CD8-positive, alpha-beta memory T cell (primary cell): ENCODE measurements at places on chromosomes 3 and 15.

GRCh38 chr15:77537006-77537405, 95.7 kb downstream of the LINGO1 start:
- no peak for DNase-seq

GRCh38 chr3:9149566-9149965, 99.9 kb downstream of the SRGAP3 start:
- DNase-seq, result no peak

- DNase-seq, result no peak
Measured at GRCh38 chr3:188124184-188124583, 29.8 kb upstream of the LPP start.

DNA sequence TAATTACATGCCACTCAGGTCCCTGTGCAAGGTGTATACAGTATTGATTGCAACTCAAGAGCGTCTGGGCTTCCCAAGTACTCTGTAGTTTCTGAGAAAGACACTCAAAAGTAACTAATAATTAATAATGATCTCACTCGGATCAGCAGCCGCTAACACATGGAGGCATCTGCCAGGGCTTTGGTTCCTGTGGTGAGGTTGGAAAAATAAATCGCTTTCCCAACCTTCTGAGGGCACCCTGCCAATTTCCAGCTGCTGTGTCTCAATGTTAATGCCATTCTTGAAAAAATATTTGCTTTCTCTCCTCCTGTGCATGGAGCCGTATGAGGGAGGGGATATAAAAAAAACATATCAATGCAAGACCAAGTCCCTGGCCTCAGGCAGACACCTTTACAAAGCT, 116.5 kb upstream of the SLC2A2 start:
- DNase-seq, result no peak

GRCh38 chr15:41661518-41662225, 1.5 kb downstream of the MGA start:
- peak; percentile 83 for DNase-seq

DNA sequence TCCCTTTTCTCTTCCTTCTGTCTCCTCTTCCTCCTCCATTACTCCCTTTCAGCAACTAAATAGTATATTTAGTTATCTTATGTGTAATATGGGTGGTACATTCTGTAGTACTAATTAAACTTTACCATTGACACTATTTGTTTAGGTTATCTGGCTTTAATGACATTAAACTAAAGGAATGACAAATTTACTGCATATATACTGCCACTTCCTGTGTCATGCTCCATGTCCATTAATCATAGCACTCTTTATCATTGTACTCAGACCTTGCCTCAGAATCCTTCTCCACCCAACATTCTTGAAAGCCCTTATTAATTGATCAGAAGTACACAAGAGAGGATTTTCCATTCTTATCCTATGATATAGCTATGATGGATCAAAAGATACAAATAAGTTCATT, 244.2 kb downstream of the NAALADL2 start:
- no peak for DNase-seq

GRCh38 chr15:62894322-62895085, 148.0 kb upstream of the TPM1 start:
- no peak for DNase-seq
